CD4-positive, alpha-beta T cell treated with Interleukin-4 for 4 hours (primary cell): ENCODE measurements at places on chromosomes 12 and 14.

GRCh38 chr14:67886191-67886590 is 66.6 kb downstream of the RAD51B start:
- DNase-seq: no peak

GRCh38 chr14:63155511-63156185 is 48.6 kb upstream of the RHOJ start:
- no peak for DNase-seq

DNA sequence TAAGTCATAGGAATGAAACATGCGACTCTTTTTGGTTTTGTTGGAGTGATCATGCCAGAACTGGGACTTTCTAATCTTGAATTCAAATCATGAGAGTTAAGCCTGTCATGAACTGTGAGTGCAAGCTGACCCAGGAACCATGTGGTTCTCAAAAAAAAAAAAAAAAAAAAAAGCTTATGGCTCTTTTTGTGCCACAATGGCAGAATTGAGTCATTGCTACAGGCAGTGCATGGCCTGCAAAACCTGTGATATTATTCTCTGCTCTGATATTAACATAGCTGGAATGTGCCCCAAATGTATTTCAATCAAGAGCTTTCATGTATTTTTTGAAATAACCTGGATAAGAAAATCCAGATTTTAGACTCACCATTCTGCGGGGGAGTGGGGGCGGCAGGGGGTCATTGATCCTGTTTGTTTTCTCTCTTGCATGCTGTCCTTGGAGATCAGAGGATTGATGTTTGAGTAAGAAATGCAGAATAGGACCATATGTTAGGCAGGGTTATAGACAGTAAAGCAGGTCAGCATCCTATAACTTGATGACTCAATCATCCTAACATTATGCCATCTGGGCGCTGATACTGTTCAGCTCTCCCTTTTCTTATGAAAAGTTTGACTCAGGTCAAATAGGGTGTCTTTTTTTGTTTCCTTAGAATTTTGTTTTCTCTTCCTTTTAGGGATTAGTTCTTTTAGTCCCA is 797.4 kb downstream of the DIO2 start:
- no peak for DNase-seq

DNA sequence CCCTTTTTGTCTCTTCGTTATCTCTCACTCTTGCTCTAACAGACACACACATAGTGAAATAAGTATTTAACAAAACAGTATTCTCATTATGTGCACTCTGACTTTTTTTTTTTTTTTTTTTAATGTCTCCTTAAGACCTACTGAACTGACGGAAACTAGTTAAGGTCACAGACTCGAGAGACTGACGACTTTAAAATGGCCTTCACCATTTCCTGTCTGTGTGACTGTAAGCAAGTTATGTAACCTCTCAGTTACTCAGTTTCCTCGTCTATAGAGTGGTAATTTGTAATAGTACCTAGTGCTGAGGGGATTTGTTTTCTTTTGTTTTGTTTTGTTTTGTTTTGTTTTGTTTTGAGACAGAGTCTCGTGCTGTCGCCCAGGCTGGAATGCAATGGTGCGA is 284.8 kb downstream of the FBXL14 start:
- no peak for DNase-seq

DNA sequence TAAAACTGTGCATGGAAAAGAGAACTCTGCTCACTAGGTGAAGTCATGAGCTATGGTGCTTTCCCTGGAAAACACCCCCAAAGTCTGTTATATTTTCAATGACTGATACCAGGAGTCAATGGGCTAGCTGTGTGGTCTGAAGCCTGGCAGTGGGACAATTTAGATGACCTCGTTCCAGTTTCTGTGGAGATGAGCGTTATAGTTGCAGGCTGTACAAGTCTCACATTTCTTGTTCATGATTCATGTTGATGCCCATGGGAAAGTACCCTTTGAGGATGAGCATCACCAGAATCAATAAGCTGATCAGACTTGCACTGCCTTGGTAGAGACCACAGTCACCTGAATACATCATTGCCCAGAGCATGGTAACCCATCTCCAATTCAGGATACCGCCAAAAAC is 70.7 kb downstream of the NOVA1 start:
- DNase-seq: no peak

DNA sequence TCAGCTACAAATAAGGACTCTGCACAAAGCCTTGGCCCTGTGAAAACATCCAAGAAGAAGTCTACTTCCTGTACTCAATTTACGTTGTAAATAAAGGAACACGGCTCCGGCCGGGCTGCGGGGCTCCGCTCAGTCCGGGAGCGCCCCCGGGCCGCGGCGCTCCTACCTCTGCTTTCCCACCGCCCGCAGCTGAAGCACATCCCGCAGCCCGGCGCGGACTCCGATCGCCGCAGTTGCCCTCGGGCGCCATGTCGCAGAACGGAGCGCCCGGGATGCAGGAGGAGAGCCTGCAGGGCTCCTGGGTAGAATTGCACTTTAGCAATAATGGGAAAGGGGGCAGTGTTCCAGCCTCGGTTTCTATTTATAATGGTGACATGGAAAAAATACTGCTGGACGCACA is 502.3 kb upstream of the FOXG1 start:
- DNase-seq: no peak

DNA sequence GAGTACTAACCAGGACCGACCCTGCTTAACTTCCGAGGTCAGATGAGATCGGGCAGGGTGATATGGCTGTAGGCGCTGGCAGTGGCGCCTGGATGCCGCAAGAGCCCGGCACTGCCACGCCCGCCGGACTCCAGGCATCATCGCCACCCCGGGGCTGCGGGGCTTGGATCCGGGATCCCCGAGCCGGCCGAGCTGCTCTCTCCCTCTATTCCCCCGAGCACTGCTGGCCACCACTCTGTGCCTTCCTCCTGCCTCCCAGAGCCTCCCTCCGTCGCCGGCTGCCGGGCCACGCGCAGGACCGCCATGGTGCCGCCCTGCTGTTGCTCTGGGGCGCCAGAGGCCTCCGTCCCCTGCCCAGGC is 153.2 kb upstream of the ALG10B start:
- no peak for DNase-seq

DNA sequence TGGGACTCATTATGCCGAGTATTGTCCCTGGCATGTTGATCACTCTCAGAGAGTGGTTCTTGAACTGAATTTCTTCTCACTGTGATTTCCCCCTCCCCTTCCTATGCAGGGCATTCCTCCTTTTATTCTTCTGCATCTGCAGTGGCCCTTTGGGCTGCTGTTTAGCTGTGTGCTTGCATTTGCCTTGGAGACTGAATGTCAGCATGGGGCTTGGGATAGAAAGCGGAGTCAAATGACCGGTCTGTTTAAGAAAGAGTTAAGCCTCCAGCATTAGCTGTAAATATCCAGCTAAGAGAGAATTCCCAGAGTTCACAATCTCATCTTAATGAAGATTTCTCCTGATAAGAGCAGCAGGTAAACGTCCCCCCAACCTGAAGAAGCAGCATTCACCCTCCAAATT is 65.6 kb upstream of the RMST start:
- no peak for DNase-seq

GRCh38 chr12:39931857-39932256 is 174.0 kb downstream of the SLC2A13 start:
- DNase-seq: no peak

DNA sequence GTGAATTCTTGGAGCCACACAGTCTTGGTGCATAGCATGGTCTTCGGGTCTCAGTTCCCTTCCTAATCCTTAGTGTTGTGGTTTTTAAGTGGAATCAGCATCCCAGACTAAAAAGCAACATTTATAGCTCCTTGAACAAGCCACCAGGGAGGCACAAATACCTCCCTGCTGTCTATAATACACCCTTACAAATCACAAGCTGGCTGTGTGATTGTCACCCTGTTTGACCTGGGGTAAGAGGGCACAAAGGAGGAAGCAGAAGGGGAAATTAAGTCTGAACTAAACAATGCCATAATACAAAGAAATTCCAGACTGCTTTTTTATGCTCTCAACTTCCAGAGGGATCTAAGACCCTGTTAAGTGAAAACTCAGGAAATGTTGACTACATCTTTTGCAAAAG is 7.7 kb upstream of the MMP19 start:
- DNase-seq: no peak
